CD4-positive, alpha-beta memory T cell (primary cell): ENCODE measurements at places on chromosomes 6 and 20. TPM values are rescaled to one million over a fixed set of nuclear protein-coding genes. Genes with fewer than 3 reads are reported as not detected.

DNA sequence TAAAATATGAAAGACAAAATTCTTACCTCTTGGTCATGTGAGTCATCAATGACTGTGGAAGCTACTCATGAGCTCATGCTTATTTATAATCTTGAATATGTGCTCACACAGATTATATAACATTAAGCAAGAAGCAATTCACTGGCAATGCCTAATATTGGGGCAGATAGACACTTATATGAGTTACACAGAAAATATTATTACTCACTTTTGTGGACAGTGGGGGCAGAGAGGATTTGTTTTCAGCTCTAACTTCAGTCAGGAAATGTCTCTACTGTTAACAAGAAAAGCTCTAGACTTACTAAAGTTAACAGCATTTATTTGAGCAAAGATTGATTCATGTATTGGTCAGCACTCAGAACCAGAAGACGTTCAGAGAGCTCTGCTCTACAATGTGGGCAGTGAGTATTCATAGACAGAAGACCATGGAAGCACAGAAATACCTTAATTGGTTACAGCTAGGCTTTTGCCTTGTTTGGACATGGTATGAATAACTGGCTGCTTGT lies 85.8 kb upstream of the AHI1 start:
- no peak for DNase-seq

- DNase-seq, result no peak
These were observed 86.8 kb downstream of the ZFP64 start for GRCh38 chr20:52104546-52105441.

- DNase-seq, result no peak
These were observed 196.2 kb upstream of the SYNDIG1 start for GRCh38 chr20:24273251-24273650.

- no peak for DNase-seq
These were observed 231.6 kb downstream of the HTR1B start for GRCh38 chr6:77231438-77232305.

Gene GHRH
- not detected for polyA plus RNA-seq

- DNase-seq, result no peak
These were observed 267.9 kb downstream of the COL12A1 start for GRCh38 chr6:74937936-74938335.

GRCh38 chr6:113115196-113115595 lies 741.9 kb upstream of the MARCKS start:
- no peak for DNase-seq

Gene PNPLA1
- not detected for polyA plus RNA-seq

DNA sequence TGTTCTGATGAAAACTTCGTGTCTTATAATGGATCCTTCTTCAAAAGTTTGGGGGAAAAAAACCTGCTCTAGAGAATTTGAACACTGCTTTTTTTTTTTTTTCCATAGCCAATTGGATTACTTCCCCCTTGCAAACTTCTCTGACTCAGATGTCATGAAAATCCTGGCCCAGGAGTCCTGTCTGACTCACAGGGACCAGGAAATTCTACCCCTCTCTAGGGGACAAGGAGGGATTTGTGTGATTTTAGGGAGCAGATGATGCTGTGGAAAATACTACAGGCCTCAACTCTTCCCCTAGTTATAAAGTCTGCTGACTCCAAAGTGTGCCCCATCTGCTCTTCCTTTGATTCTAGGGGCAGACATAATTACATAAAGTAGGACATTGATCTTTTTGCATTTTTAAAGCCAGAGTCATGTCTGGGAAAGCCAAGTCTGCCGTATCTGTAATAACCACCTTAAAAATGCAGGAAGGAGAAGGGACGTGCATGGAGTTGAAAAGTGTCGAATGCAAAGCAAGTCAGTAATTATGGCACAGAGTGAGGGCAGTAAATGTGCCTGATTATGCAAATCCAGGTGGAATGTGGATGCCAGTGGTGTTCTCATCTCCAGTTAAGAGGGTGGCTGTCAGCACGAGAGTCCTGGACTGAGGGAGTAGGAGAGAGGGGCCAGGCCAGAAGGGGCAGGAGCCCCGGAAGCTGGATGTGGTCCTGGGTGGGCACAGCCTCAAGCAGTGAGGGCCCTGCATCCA lies 144.3 kb upstream of the SULF2 start:
- DNase-seq, result no peak

GRCh38 chr6:19734519-19734918 lies 102.7 kb upstream of the ID4 start:
- DNase-seq, result no peak

Gene FAM83C
- not detected for polyA plus RNA-seq

DNA sequence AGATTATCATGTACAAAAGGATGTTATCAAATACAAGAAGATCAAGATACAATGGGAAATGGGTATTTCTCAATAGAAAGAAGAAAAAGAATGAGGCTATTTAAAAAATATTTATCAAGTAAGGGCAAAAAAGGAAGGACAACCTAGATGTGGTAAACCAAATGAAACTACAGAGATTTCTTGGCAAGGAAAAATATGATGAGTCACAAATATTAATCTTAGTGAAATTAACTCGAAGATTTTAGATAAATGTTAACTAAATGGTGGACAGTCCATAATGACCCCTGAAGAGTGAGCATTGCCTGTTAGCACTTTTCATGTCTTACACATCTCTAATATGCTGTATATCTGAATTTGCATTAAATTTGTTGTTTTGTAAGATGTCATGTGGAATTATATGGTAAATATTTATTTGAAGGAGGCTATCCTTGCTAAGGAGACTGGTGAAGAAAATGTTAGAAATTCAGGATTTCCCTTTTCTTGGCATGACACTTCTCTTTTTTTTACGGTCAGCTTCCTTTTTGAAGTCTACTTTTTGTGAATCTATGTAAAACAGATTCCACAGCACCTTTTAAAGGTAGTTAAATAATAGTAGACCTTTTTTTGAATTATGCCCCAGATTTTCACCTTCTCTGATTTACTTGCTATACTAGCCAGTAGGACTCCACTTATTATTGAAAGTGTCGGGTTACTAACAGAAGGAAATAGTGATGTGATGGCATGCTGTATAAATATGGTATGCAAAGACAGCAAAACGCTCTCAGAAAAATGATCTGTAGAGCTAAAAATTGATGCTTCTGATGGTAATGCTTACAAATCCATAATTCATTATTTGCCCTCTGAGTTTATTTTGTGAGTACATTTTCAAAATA lies 120.5 kb downstream of the HIVEP1 start:
- DNase-seq, result no peak

DNA sequence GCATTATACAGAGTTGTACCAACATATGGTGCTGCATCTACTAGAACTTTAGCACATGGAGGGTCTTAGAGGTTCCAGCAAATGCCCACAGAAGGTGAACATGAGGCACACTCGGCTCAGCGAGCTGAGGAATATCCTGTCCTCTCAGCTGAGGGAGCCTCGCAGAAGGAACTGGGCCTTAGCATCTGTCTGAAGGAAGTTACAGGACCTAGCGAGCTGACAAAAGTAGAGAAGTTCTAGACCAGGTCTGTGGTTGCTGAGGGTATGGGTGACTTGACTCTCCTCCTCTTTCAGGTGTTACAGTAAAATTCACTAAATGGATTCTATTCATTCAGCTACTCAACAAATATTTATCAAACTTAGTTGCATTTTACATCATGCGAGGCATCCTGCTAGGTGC lies 157.2 kb downstream of the ZDHHC14 start:
- no peak for DNase-seq

DNA sequence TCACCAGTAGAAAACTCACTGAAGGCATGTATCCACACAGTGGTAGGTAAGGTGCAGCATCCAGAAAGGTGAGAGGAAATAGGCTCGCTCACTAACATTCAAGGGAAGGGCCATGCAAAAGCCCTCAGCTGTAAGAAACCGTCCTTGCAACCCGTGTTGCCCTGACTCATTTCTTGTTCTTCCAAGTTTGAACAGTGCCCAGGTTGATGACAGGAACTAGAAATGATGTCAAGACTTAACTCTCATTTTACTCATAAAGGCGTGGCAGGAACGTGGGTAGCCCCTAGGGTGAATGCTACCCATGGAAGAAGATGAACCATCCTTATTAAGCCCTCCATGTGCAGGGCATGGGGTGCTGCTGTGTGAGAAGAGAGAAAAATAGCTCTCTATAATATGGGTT lies 187.6 kb downstream of the CD83 start:
- no peak for DNase-seq

DNA sequence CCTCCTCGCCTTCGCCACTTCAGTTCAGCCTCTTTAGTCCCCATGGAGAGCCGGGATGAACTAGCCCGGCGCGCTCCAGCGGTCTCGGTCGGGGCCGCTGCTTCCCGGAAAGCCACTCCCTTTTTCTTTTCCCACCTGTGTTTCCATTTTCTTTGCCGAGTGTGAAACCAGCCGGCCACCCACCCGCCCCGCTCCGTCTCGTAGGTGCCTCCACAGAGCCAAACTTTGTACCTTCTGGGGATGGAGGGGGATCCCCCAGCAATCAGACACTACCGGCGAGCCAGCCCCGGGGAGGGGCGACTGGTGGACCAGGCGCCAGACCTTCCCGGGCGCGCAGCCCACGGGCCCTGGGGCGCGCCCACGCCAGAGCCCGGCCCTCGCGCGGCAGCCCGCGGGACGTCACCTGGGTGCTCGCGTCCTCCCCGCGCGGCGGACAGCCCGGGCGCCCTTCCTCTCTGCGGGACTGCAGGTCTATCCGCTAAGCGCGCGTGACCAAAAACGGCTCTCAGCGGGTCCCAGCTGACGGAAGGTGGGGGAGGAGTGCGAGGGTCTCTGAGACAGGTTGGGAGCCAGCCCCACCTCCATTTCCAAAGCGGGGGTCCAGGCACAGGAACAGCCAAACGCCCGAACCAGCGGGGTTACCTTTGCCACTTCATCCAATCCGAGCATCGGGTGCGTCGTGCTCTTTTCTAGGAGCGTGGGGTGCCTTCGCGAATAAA lies at the start of gene MCHR2:
Gene MCHR2, minus strand, starts transcription at position 691 of the 719 bp plus-strand sequence. CDS start 38,076 bp downstream, outside the sequence.
- DNase-seq, result no peak

GRCh38 chr20:32089637-32090362 lies 19.7 kb upstream of the TM9SF4 start:
- no peak for DNase-seq

- no peak for DNase-seq
These were observed 97.8 kb upstream of the OGFRL1 start for GRCh38 chr6:71190809-71191208.

GRCh38 chr6:5510331-5511133 lies 249.2 kb downstream of the FARS2 start:
- DNase-seq, result no peak

Gene RHAG
- not detected for polyA plus RNA-seq

DNA sequence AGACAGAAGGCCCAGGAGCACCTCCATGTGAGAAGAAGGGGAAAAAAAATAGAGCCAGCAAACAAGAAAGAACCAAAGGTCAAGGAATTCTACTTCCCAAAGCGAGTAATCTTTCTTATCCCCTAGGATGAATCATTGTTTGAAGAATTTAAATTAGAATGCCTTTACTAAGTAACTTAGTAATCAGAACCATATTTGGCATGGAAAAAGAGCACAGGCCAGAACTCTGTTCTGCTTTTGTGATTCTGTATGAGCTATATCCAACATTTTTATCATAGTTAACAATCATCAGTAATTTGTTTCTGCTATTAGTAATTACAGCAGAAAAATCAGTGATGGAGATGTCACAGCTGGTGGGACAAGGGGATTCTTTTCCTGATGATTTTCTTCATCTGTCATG lies 228.8 kb upstream of the FAM83B start:
- DNase-seq, result no peak

- no peak for DNase-seq
These were observed 123.7 kb downstream of the CHD6 start for GRCh38 chr20:41494451-41494850.
